WERI-Rb-1 (cell line): ENCODE measurements at places on chromosomes 6 and 20.
A peak's percentile ranks its signal among the peaks of the same experiment; 100 is the strongest.

GRCh38 chr6:3410385-3411360, 46.2 kb downstream of the SLC22A23 start:
- DNase-seq, result peak; percentile 96

DNA sequence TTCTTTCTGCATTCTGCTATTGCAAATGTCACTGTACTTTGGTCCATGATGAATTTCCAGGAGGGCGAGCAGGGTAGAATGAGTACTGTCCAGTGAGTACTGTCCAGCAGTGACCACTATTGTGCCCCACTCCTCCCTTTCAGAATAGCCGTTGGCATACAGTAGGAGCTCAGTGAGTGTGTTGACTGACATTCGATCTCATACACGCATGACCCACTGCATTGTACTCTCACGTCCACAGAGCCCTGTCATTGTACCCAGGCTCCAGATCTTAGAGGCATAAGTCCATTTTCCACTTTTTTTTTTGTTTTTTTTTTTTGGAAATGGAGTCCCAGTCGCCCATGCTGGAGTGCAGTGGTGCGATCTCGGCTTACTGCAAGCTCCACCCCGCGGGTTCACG, 8.2 kb downstream of the DYNLRB1 start:
- no peak for DNase-seq

DNA sequence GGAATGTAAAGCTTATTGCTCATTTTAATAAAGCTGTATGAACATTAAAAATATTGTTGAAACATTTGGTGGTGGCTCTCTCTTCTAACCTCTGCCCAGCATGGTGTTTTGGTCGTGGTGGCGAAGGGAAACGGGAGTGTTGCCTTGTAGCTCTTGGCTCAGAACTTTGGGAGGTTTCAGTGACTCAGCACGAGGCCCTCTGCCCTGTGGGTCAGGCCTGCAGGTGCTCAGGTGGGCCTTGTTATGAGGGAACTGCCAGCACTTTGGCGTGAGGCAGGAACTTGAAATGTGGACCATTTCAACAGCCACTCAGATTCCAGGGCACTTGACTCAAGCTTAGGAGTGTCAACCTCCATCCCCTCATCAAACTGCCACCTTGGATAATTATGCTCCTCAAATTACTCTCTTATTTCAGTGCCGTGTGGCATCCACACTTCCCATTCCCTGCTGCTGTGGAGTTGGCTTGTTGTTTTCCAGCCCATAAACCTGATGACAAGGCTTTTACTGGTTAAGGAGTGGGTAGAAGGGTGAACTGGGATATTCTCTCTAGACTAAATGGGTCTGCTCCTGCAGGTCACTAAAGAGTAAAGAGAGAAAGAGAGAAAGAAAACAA, 36.3 kb downstream of the PRDM1 start:
- DNase-seq, result no peak

- DNase-seq, result no peak
Observed at GRCh38 chr20:6769903-6770785, 2.7 kb downstream of the BMP2 start.

GRCh38 chr6:75613056-75613501, 11.4 kb downstream of the SENP6 start:
- no peak for DNase-seq

GRCh38 chr6:154648888-154649205, 84.4 kb upstream of the SCAF8 start:
- no peak for DNase-seq

- no peak for DNase-seq
Observed at GRCh38 chr6:140773276-140773675, 1359.4 kb upstream of the GJE1 start.

GRCh38 chr6:167663316-167663715, 163.4 kb upstream of the AFDN start:
- no peak for DNase-seq

- no peak for DNase-seq
Observed at GRCh38 chr6:35451354-35452182, 570 bp upstream of the FANCE start.

GRCh38 chr20:53678315-53678989, 84.8 kb upstream of the ZNF217 start:
- no peak for DNase-seq

DNA sequence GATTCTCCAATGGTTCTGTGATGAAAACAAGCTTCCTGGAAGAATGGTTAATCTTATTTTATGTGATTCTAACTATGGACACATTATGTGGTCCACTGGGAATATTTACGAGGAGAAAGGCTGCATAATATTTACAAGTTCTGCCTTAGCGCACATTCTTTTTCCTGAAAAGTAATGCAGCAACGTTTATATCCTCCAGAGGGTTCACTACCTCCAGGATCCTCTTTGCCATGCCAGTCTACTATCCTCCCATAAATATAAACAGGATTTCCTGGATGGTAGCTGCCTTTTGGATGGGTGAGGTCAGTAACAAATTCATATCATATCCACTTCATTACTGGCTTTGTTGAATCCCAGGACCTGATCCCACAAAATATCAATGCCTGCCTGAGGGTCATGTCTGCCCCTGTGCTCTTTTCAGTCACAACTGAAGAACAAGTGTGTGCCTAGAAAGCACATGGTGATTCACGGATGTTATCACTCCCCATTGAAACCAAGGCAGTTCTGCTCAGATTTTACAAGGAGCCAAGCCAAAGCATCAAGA, 30.4 kb downstream of the ADGRF5 start:
- DNase-seq, result no peak

- DNase-seq, result no peak
Observed at GRCh38 chr20:10714236-10714975, 40.6 kb upstream of the JAG1 start.

- no peak for DNase-seq
Observed at GRCh38 chr20:10730629-10731183, 56.9 kb upstream of the JAG1 start.

DNA sequence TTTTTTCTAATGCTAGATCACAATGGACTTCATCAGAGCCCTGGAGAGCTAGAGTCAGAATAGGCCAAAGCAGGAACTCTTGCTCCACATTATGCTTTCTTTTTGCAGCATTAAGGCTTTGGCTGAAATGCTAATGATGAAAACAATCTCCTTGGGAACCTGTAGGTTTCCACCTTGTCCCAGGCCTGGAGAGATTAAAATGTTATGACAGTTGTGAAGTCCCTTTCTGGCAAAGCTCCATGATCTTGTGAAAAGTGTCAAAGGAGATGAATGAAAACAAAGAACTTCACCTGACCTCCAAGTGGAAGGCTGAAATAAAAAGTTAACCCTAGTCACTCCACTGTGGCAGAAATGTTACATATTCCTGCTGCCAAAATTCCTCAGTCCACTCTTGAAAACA, 64.0 kb upstream of the LRRC1 start:
- no peak for DNase-seq

DNA sequence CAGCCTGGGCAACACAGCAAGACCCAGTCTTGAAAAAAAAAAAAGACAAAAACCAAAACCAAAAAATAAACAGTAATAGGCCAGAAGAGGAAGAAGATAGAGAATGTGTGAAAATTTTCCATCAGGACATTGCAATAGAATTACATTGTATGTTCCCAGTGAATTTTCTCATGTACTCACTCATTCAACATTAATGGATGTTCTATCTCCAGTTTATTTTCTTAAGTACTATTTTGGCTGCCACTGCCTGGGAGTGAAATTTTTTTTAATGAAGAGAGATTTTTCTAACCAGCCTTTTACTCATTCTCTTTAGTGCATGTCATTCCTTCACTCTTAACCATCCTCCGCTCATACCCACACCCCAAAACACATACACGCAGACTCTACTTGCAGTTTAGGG, 282.8 kb downstream of the ALDH8A1 start:
- no peak for DNase-seq

GRCh38 chr6:6512711-6513110, 75.8 kb upstream of the LY86 start:
- no peak for DNase-seq

- DNase-seq, result no peak
Observed at GRCh38 chr6:73516514-73517489, 4.0 kb downstream of the EEF1A1 start.

DNA sequence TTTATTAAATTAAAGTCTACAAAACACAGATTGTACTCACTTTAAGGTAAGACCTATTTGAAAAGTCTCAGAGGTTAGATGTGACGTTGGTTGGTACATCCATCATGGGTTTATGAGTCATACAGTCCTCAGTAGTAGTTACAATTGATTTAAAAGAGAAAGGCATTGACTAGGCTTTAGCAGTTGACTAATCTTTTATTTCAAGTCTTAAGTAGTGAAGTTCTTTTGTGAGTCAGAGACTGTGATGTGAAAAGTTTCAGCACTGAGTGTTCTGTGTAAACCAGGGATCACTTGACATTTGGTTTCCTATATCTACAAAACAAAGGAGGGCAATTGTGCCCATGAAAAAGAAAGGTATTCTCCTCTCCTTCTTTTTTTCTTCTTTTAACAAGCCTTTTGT, 221.3 kb downstream of the GRIK2 start:
- DNase-seq, result no peak

DNA sequence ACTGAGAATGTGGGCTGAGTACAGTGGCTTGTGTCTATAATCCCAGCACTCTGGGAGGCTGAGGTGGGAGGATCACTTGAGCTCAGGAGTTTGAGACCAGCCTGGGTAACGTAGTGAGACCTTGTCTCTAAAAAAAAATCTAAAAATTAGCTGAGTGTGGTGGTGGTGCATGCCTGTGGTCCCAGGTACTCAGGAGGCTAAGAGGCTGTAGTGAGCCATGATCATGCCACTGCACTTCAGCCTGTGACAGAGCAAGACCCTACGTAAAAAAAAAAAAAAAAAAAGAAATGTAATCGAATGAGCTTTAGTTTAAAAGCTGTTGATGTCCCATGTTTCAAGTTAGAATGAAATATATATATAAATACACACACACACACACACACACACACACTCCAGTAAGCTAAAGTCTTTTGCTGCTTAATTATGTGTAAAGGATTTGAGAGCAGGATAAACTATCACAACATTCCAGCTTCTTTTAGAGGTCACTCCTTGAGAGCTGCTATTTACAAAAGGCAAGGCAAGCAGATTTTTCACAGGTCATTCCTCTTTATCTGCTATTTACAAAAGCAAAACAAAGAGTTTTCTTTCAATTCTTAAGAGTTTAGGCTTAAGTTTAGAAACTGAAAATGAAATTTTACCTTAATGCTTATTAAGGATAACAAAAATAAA, 4.7 kb upstream of the MICAL1 start:
- DNase-seq, result no peak

- no peak for DNase-seq
Observed at GRCh38 chr6:164178679-164179332, 764.3 kb downstream of the QKI start.

- no peak for DNase-seq
Observed at GRCh38 chr6:767755-768512, 75.0 kb upstream of the EXOC2 start.

DNA sequence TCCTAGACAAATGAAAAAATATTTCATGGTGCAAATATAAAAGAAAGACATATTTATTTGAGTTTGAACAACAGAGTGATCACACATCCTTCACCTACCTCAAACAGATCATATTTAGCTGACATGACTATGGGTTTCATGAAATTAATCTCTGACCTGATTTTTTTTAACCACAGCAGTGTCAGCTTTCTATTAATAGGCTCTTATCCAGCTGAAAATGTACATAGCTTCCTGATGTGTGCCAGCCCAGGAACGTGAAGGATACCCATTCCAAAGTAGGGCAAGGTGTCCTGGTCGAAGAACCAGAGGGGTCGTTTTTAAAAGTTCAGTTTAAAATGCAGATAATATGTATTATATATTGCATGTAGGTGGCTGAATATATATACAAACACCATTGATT, 19.8 kb downstream of the TRDN start:
- DNase-seq, result no peak

GRCh38 chr20:51715163-51715855, 52.9 kb downstream of the ATP9A start:
- no peak for DNase-seq

GRCh38 chr20:957544-957943, 41.4 kb upstream of the ANGPT4 start:
- no peak for DNase-seq

DNA sequence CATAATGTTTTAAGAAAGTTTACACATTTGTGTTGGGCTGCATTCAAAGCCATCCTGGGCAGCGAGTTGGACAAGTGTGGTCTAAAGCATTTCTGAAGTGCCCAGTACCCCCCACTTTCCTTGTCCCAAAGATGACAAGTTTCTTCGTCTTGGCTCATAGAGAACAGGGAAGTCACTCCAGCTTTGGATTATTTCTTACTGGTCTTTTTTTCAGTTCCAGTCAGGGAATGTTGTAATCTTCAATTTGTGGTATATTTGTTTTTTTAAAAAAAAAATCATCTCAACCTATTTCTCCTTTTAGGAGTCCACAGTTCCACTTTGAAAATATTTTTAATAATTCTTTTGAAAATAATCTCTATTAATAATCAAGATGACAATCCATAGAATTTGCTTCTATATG, 34.0 kb downstream of the SLX4IP start:
- DNase-seq, result no peak
